ENCODE measurements at places on chromosomes 1 and 21. TPM values are rescaled to one million over a fixed set of nuclear protein-coding genes. Genes with fewer than 3 reads are reported as not detected.

The AMY1C gene
- total RNA-seq = not detected

The BCAR3 gene
- total RNA-seq = 4.2 TPM

The KCNJ10 gene
- total RNA-seq = 5.9 TPM

The LAMC2 gene
- 0.74 TPM for total RNA-seq

The CELA2B gene
- not detected for total RNA-seq

The TNFSF4 gene
- 0.74 TPM for total RNA-seq

The WDR64 gene
- total RNA-seq = not detected

The ANKRD34A gene
- 1.7 TPM for total RNA-seq

The CFAP45 gene
- total RNA-seq = 0.74 TPM

The OR2T29 gene
- total RNA-seq = not detected

The MCOLN3 gene
- not detected for total RNA-seq

The MFAP2 gene
- 5.9 TPM for total RNA-seq

The ITLN2 gene
- total RNA-seq = not detected

The TMEM269 gene
- total RNA-seq = 0.25 TPM

The LCA5L gene
- total RNA-seq = 0.49 TPM

The NFASC gene
- total RNA-seq = 35.2 TPM

The SH2D1B gene
- total RNA-seq = not detected

The BCL2L15 gene
- total RNA-seq = 0.74 TPM

The NGF gene
- 0.74 TPM for total RNA-seq

The OR6K3 gene
- not detected for total RNA-seq

The SLC1A7 gene
- total RNA-seq = not detected

The CNTN2 gene
- 23.4 TPM for total RNA-seq

The SYTL1 gene
- total RNA-seq = 0.25 TPM

Measured in temporal lobe (tissue), 4 donors.